Stimulated activated naive CD4-positive, alpha-beta T cell (primary cell): ENCODE measurements at places on chromosomes 16 and 17.

DNA sequence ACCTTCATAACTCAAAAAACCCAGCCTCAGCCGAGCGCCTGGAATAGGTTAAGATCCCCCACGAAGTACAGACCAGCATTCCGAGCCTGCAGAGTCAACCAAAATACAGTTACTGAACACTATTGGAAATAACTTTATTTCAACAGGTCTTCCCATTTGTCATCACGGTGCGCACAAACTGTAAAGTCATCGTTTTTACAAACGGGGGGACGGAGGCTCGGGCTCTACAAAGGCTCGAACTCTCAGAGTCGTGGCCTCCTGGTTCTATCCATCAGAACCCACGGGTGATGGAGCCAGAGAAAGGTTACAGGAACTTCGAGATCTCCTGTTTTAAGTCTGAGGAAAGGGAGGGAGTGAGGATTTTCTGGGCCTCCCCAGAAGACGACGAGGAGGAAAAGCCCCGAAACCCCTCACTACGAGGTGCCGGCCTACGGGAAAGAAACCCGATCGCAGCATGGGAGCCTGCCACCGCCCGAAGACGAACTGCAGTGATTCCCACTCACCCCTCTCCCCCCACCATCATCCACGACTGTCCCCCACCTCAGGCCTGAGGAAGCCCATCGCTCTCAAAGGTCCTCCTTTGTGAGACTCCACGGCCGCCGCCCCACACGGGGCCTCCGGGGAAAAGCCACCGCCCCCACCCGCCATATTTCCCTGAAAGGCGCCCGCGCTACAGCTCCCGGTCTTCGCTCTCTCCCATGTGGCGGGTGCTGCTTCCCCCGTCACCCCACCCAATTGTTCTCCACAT is 917 bp downstream of the YWHAE start:
- peak; percentile 57 for DNase-seq

DNA sequence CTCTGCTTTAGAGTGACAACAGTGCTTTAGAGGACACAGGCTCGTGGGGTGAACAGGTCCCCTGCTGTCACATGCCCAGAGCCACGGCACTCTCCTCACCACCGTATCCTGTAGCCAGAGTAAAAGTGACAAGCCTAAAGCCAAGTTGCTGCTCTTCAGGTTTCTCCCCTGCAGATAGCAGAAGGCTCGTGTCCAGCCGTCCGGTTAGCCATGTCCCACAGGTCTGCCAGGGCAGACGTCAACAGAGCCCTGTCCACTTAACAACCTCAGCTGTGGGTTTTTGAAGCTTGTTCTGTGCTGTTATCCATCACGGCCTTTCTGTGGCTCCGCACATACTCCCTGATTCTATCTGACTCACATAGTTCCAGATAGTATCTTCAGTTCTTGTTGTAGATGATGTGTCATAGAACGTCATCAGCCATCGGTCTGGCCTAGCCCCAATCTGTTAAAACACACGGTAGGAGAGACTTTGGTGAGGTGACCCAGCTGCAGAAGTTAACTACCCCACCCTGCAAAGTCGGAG is 100.7 kb downstream of the SOCS1 start:
- DNase-seq, result no peak

- DNase-seq, result no peak
Observed at GRCh38 chr16:8283195-8283594, 307.1 kb downstream of the TMEM114 start.

DNA sequence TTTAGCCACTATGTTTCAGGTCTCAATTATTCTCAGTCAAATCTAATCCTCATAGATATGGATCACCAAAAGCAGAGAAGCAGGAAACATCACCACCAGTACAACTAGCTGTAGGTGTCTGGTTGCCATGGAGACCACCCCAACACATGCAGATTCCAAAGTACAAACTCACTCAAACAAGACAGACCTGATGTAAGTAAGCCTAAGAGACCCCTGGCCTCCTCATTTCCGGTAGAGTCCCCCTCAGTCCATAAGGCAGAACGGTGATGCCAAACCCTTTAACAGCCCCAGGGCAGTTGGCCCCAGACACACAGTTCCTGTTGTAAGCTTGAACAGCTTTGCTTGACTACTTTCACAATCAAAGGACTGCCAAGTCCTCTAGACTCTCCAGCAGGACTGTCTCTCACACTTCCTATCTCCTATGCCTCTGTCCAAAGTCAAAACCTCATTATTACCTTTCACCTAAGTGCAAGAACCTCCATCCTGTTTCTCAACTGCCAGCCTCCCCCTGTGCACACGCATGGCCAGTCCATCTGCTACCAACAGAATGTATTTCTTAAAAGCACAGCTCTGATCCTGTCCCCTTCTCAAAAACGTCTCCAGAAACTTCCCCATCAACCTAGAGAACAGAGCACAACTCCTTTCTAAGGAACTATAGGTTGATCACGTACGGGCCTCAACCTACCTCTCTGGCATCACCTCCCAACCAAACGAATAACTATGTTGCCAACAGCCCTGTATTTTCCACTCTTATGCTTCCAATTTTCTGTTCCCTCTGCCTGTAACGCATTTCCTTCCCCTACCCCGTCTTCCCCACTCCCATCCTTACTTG is 23.9 kb downstream of the SLC39A11 start:
- no peak for DNase-seq

DNA sequence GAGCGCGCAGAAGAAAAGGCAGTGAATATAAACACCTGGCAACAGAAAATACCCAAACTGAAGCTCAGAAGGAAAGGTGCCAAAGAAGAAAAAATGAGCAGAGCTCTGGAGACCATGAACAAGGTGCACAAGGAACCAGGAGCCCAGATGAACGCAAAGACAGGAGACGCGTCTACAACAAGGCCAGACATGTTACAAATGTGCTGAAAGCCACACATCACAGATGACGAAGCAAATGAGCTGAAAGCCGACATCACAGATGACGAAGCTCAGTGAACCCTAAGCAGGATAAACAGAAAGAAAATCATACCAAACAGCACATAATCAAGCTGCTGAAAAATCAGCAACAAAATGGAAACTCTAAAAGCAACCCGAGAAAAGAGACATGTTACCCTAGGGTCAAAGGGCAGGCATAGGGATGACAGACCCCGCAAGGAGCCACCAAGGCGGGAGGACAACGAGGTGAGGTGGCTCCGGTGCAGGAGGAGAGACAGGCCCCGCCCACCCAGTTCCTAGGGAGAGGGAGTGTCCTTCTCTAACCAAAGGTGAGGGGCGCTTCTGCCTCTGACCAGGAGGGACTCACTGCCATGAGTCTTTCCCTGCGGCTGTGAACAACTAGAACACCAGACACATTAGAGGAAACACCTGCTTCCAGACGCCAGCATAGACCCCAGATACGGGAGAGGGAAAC is 39.1 kb downstream of the CCDC57 start:
- no peak for DNase-seq
